Sigmoid colon (tissue), 7 donors: ENCODE measurements at places on chromosomes 7 and 10.

DNA sequence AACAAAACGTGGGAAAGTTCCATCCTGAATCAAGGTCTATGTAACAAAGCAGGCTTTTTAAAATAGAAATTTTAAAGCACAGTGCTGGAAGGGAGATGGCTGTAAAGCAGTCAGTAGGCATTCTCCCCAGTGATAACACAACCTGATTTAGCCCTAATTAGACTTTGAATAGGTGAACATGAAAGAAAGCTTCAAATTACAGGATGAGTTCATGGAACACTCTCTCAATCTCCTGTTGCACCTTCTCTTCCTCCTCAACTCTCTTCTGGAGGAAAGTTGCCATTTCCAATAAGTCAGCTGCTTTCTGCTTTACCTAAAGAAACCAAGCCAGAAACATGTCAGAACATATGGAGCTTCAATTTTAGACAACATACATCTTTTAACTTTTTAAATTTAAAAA is 20.1 kb downstream of the SFR1 start:
- DNase-seq, result no peak

DNA sequence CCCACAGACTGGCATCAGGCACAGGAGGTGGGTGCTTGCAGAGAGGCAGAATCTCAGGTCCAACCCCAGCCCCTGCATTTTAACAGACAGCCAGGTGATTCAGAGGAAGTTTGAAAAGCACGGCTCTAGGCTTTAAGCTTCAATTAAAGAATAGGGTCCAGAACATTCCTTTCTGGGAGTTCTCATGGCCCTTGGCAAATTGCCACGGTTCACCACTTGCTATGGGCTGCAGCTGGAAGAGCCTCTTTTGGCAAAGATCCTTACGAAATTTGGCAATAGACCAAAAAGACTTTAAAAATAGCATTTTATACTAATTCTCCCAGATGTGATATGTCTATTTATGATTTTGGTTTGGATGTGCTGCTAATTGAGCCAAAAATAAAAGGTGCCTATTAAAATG is 148.1 kb downstream of the ITGA8 start:
- peak; percentile 67 for DNase-seq

DNA sequence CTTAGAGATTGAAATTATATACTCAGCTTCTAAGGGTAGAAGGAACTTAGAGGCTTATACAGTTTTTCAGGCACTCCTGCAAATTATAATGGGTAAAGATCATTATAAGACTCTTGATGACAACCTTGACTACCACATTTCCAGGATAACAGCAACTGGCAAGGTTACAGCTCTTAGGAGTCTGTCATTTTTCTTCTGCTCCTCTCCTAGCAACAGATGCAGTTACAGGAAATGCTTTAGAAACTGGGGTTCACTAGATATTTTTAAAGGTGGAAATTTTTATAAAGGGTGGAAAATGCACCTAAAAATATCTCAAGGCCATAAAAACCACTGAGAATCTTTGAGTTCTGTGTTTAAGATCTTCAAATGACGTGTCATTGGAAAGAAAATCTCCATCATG is 185.8 kb downstream of the RELN start:
- DNase-seq, result no peak

GRCh38 chr10:88314362-88314761 is 268.8 kb downstream of the RNLS start:
- DNase-seq, result peak; percentile 68

GRCh38 chr7:111324228-111324627 is 233.3 kb downstream of the LRRN3 start:
- DNase-seq, result no peak

DNA sequence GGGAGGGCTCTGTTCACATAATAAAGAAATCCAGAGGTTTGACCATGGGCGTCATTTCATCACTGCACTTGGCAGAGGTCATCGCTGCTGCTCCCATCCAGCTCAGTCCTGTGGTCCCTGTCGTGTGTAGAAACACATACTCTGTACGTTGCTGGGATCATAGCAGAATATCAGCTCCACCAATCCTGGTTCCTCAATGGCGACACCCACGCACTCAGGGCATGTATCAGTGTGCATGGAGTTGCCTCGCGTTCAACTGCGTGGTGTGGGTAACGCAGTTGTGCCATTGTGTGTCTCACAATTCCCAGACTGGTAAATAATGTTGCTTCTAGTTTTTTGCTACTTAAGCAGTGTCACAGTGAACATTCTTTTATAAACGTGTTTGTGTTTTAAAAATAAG is 111.1 kb downstream of the LHPP start:
- peak; percentile 6 for DNase-seq

DNA sequence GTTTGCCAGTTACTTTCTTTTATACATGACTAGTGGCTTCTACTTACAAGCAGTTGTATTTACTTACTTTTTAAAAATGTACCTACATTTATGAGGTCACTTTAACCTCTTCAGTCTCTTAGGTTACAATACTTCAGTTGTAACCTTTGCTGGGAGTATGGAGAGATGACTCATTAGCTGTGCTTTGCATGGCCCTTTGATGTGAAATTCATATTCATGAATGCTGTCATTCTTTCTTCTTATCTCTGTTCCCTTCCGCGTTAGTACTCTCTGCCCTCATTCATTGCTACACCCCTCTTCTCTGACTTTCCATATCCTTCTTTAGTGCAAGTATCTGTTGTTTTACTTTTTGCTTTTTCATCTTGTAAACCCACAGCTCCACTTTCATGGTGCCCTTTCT is 164.3 kb downstream of the BMPER start:
- DNase-seq, result no peak

DNA sequence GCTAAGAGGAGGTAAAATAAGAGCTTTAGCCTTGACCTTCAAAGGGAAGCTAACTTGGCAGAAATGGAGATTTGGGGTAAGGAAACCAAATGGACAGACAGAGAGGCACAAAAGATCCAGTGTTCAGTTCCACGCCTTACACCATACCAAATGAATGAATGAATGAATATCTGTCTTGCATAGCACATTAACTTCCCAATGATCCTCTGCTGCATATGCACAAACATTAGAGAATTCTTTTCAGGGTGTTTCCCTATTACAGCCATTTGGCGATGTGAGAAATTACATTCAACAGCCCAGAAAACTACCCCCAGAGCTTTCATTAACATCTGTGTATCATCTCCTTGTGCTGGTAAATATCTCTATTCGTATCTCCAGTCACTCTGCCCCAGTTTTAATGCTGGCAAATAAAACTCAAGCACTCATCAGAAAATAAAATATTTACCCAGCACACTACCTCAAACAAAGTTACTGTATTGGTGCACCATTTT is 1056.2 kb downstream of the SORCS3 start:
- no peak for DNase-seq

GRCh38 chr7:17863095-17863808 is 77.0 kb downstream of the SNX13 start:
- DNase-seq, result no peak

- DNase-seq, result no peak
Measured at GRCh38 chr10:16314259-16314658, 122.6 kb upstream of the PTER start.

- no peak for DNase-seq
Measured at GRCh38 chr10:51063659-51064535, 10.4 kb upstream of the PRKG1 start.

GRCh38 chr7:103093429-103093828 is 18.5 kb downstream of the ARMC10 start:
- no peak for DNase-seq

GRCh38 chr7:83161186-83161585 is 1.5 kb downstream of the PCLO start:
- DNase-seq, result no peak

- no peak for DNase-seq
Measured at GRCh38 chr7:14305233-14305866, 315.9 kb upstream of the ETV1 start.

DNA sequence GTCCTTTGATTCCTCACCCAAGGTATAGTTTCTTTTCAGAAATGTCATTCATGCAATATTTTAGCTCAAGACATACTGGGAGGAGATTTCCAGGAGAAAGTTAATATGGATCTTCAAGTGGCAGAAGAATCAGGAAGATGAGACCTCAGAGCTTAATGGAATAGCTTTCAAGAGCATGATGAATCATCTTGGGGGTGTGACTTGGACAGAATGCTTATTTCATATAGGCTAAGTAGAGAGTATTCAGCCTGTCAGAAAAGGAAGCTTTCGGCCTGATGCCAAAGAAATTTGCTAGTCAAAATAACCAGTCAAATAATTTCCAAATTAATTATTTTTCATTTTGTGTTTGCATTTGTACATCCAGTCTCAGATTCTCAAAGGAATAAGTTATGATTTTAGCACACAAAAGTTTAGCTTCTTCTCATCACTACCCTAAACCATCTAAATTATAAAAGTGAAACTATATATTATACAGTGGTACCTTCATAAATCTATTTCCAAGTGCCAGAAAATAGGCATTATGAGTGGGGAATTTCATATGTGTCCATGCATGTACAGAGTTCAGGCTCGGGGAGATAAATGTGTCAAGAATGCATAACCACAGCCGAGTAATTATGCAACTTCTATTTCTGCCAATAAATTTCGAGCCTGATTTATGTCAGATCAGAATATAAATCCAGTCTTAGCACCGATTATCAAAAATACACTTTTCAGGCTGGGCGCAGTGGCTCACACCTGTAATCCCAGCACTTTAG is 27.3 kb upstream of the CALD1 start:
- DNase-seq, result no peak

DNA sequence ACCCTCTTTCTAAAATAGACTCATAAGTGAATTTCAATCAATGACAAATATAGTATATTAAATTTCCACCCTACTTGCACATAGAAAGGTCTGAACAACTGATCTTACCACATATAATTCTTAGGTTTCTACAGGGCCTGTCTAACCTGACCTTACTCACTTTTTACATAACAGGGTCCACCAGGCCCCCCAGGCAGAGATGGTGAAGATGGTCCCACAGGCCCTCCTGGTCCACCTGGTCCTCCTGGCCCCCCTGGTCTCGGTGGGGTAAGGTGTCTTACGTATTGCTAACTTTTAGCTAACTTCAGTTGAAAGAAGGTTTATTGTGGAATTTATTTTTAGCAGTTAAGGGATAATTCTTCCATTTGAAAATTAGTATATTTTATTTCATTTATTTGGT is 5.3 kb downstream of the COL1A2 start:
- no peak for DNase-seq

- no peak for DNase-seq
Measured at GRCh38 chr7:28299556-28299955, 112.8 kb upstream of the CREB5 start.

- DNase-seq, result peak; percentile 77
Measured at GRCh38 chr10:106795619-106796018, 368.9 kb downstream of the SORCS1 start.

DNA sequence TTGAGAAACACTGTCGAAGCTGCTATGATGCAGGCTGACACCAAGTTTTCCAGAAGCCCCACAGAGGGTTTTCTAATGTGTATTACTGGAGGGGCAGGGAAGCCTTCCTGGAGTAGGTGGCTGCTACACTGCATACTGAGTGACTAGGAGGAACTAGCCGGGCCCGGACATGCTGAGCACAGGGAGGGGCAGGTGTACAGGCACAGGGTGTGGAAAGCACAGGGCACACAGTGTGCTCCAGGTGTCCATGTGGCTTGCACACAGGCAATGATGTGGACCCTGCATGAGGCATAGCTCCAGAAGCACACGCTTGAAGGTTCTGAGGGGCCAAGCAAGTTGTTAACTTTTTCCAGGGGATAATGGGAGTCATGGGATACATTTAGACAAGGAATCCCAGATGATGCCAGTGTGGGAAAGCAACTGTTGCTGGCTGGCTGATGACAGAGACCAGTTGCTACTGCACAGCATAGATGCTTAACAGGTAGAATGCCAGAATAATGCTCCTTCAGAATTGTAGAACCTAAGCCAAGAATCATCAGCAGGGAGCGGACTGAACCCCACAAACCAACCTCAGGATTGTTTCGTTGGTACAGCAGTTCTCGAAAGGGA is 14.6 kb downstream of the DHX32 start:
- DNase-seq, result no peak

DNA sequence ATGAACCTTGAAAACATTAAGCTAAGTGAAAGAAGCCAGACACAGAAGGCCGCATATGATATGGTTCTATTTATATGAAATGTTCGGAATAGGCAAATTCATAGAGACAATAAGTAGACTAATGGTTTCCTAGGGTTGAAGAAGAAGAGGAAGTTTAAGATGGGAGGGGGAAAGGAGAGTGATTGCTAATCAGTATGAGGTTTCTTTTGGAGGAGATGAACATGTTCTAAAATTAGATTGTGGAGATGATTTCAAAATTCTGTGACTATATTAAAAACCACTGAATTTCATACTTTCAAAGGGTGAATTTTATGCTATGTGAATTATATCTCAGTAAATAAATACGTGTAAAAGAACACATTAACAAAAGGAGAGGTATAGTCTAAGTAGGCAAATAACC is 176.4 kb upstream of the HPS1 start:
- no peak for DNase-seq

GRCh38 chr7:156773966-156774365 is 119.0 kb downstream of the LMBR1 start:
- DNase-seq, result no peak

- no peak for DNase-seq
Measured at GRCh38 chr7:3374239-3374638, 73.2 kb downstream of the SDK1 start.

DNA sequence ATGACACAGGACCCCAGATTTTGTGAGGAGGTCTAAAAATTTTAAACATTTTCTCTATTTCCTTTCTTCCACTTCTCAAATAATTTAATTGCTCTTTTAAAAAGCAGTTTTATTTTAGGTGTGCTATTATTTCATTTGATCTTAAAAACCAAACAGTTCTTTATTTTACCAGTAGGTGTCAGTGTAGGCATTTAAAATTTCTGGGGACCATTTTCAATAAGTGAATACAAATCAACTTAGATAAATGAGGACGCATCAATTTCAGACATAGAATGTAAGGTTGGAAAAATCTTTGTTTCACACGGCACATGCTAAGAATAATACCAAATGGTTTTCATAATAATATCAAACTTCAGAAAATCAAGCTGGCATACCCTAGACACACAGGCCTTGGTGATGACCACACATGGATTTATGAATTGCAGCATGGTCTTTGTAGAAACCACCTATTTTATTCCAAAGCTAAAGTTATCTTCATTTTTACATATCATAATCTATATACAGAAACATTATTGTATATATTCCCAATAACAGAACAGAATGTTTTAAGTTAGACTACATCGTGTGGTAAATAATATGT is 127.6 kb upstream of the SLC26A5 start:
- DNase-seq, result no peak

GRCh38 chr7:8064828-8065227 is 96.2 kb downstream of the GLCCI1 start:
- DNase-seq, result no peak

DNA sequence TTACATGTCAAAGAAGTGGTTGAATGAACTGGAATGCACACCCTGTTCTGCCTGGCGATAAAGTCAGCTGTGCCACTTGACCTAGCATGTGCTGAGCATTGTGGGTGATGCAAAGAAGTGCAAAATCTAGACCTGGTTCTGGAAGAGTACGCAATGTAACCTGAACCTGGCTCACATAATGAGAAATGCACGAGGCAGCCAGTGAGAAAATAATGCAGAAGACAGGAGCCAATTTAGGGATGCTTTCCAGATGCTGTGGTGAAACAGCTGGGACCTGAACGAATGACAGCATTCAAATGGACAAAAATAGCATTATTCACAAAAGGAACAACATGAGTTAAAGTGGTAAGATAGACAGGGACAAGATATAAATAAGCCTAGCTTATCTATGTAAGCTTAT is 402.6 kb downstream of the SORCS1 start:
- no peak for DNase-seq
